ENCODE measurements at places on chromosomes 12 and 14.

DNA sequence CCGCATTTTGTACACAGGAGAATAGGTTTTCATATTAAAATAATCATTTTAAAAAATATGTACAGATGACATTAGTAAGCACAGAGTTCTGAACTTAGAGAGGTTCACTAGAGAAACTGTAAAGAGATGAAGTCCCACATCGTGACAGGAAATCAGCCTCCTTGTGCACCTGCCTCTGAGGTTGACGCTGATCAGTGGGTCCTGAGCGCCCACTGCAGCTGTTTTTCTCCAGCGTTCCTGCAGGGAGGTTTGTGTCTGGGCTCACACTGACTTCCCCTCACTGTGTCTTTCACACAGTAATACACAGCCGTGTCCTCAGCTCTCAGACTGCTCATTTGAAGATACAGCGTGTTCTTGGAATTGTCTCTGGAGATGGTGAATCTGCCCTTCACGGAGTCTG is 561.5 kb downstream of the TMEM121 start:
- no peak for DNase-seq

- DNase-seq: no peak
These were observed 1905.4 kb upstream of the FLRT2 start for GRCh38 chr14:83624541-83624940.

GRCh38 chr14:36506732-36507614 is 13.1 kb downstream of the NKX2-1 start:
- DNase-seq: no peak

- no peak for DNase-seq
These were observed 77.8 kb downstream of the SPPL3 start for GRCh38 chr12:120826335-120826734.

DNA sequence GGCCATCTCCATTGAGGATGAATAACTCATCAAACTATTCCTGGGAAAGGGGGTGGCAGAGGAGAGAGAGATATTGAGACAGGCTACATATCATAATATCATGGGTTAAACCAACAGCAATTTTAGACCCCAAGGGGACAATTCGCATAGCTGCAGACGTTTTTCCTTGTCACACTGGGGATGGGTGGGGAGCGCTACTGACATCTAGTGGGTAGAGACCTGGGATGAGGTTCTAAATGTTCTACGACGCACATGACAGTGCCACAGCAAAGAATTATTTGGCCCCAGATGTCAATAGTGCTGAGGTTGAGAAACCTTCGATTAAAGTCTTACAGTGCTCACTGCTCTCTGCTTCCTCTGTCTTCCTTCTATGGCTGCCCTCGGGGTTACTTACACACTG is 425.6 kb downstream of the NRXN3 start:
- DNase-seq: peak; percentile 54

DNA sequence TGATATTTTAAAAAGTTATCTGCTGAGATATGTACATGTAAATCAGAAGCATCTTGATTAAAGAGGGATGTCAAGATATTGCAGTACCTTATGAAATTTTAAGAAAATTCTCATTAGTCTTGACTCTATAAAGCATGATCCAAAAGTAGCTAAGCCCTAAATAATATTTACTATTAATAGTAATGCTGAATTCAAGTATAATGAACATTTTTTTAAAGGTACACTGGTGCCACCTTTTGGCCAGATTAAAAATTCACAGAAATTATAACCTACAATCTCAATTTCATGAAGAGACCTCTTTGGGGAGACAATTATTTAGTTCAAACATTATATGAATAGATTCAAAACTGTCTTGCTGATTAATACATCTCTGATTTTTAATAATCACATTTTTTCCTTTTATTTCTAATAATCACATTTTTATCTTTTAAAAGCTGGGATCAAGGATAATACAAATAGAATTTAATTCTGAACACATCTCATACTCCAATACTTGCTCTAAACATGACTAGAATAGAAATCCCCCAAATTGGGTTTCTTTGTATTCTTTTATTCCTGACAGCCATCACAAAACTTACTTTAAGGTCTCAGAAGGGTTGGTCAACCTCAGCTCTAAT is 13.4 kb downstream of the AKAP5 start:
- DNase-seq: peak; percentile 3

DNA sequence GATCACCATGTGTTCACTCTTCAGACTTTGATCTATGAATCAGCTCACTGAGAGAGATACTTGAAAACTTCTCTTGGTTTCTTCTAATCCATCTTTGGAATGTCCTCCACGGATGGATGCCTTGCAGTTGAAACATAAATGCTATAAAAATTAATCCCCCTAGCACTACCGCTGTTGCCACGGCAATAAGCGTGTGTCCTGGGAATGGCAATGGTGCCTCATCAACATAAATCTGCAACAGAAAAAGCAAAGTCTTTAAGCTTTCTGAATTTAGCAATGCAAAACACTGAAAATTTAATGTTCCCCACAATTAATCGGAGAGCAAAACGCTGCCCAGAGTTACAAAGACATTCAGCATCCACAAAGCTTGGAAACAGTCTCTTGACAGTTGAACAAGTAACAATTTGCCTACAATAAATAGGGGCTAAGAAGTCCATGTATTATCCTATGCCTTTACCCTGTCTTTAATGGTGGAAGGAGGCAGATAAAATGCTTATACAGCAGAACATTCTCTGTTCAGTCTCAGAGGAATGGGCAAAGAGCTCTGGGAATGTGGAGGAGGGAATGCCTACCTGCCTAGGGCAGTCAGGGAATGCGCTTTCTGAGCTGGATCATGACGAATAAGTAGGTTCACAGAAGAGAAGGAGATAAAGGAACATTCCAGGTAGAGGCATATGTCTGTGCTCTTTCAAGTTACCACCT is 70.9 kb upstream of the PPP4R3A start:
- DNase-seq: no peak

DNA sequence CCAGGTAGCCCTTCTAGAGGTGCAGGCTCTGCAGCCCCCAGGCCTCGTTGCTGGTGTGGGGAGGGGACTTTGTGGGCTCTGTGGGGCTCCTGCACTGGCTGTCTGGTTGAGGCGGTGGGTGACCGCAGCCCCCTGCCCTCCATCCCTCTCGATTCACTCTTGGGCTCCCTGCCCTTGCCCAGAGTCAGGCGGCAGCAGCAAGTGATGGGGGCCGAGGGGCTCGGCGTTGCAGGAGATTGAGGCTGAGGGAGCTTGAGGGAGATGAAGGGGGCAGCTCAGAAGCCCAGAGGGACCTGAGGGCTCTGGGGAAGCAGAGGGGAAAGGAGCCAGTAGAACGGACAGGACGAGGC is 9.5 kb upstream of the LRTM2 start:
- DNase-seq: no peak

GRCh38 chr14:67285876-67286452 is 44.7 kb downstream of the PALS1 start:
- peak; percentile 41 for DNase-seq

GRCh38 chr12:1131811-1132224 is 140.8 kb downstream of the ERC1 start:
- DNase-seq: no peak

Measured in NCI-H2171 (cell line).